ENCODE measurements at places on chromosomes 7 and 10. TPM values are rescaled to one million over a fixed set of nuclear protein-coding genes. Genes with fewer than 3 reads are reported as not detected.

DNA sequence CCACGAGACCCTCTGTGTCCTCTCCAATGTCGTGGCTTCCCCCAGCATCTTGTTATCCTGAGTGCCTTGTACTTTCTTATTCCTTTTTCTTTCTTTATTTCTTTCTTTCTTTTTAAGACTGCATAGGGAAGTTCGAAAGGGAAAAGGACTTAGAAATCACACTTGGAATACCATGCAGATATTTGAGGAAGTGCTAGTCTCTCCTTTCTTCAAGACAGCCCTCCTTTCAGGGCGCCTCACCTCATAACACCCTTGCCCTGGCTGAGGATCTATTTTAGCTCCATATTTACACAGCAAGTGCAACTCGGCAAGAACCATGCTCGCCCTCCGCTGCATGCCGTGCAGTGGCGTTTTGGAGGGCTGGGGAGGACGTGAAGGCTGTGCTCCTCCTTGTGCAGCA is 232.3 kb upstream of the GLI3 start:
- no peak for DNase-seq

- DNase-seq = no peak
Measured at GRCh38 chr7:144069953-144070352, 342 bp downstream of the OR2A25 start.

The IGF2BP3 gene
- total RNA-seq = 183 TPM

DNA sequence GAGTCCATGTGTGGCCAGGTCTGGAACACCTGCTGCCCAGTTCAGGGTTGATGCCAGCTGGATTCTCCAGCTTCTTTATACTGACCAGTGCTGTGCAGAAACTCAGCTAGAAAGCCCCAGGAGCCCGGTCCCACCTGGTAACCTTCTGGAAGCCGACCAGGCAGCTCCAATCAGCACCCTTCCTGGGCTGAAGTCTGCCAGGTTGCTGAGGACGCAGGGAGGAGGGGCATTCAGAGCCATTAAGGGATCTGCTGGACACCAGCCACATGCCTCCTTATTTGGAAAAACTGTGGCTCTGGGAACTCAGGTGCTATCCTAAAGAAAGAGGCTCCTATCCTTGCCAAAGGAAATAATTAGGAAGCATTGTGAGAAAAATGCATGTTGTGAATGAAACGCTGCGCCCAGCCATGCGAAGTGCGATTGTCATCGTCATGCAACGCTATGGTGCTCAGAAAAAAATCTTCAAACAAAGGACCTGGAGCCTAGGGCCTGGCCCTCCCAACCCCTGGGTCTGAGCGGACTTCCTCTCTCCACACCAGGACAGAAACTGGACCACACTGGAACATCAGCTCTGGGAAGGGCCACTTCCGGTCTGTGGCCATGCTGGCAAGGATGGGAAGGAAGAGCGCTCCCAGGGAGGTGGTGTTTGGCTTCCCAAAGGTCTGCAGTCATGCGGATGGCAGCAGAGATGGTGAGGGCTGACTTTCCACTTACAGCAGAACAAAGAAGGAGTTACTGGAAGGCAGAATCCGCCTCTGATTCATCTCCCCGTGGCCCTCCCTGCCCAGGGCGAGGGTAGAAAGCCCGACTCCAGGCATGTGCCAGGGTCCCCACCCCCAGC is 90.1 kb downstream of the FAM53B start:
- no peak for DNase-seq

DNA sequence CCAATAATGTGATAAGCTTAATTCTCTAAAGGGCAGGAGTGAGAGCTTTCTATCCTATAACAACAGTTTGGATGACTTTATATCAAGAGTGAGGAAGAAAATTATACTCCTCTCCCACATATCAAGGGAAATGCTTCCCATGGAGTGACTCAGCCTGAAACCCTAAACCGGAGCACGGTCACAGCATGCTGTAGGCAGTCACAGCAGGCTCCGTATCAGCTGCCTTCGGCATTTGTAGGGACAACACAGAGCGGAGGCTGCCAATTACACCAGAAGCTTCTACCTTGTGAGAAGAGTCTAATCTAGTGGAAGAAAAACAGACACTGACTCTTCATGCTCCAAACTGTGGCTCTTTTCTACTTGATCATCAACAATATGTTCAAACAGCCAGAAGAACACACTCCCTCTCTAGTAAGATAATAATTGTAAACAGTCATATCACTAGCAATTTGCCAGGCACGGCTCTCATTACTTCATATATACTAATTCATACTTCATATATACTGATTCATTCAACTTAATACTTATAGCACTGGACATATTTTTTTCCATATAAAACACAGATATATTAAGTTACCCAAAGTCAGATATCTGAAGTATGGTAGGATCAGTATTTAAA is 65.9 kb downstream of the DGKB start:
- peak; percentile 88 for DNase-seq

The ZNF37A gene
- total RNA-seq = 14.6 TPM

The LRRTM3 gene
- 0.21 TPM for total RNA-seq

GRCh38 chr10:55449981-55450380 is 649.0 kb upstream of the PCDH15 start:
- DNase-seq = no peak

DNA sequence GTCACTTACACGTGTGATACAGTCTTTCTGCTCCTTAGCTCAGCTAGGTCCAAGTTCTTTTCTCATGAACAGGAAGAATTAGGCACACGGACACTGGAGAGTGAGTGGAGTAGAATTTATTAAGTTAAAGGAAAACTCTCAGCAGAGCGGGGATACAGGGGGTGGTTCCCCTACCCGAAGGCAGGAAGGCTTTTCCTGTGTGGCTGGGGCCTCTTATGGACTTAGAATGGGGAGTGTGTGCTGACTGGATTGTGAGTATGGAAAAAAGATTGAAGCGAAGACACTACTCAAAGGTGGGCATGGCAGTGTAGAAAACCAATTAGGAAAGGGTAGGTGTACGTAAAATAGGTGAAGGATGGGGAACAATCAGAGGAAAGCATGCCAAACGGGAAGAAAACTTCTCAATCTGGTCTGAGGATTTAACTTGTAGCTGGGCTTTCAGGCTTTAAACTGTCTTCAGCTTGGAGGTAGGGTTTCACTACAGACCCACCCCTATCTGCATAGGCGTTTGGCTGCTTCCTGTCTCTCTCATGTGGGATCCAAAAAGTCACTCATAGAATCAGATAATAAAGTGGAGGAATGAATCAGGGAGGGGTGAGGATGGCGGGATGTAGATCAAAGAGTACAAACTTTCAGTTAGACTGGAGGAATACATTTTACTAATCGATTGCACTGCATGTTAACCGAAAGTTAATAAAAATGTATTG is 104.2 kb downstream of the ANKRD7 start:
- DNase-seq = peak; percentile 10

- no peak for DNase-seq
Measured at GRCh38 chr7:78329001-78329655, 530.6 kb downstream of the PHTF2 start.

The HTRA1 gene
- 16.1 TPM for total RNA-seq

The ERVW-1 gene
- total RNA-seq = not detected

The CHCHD1 gene
- total RNA-seq = 41.1 TPM

DNA sequence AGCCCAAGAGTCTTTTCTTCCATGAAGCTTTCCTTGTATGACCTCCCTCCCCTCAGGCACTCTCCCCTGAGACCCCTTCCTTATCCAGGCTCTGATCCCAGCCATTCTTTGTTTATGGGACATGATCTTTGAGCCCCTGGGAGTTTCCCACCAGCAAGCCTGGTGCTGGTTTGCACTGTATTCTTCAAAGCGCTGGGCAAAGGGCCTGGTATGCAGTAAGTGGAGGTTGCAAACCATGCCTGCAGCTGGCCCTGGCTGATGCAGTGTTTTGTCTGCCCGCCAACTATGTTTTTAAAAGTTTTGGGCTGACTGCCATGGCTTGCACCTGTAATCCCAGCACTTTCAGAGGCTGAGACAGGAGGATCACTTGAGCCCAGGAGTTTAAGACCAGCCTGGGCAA is 6.8 kb upstream of the NODAL start:
- DNase-seq = no peak

The COL13A1 gene
- total RNA-seq = 7.1 TPM

The INMT gene
- 0.19 TPM for total RNA-seq

DNA sequence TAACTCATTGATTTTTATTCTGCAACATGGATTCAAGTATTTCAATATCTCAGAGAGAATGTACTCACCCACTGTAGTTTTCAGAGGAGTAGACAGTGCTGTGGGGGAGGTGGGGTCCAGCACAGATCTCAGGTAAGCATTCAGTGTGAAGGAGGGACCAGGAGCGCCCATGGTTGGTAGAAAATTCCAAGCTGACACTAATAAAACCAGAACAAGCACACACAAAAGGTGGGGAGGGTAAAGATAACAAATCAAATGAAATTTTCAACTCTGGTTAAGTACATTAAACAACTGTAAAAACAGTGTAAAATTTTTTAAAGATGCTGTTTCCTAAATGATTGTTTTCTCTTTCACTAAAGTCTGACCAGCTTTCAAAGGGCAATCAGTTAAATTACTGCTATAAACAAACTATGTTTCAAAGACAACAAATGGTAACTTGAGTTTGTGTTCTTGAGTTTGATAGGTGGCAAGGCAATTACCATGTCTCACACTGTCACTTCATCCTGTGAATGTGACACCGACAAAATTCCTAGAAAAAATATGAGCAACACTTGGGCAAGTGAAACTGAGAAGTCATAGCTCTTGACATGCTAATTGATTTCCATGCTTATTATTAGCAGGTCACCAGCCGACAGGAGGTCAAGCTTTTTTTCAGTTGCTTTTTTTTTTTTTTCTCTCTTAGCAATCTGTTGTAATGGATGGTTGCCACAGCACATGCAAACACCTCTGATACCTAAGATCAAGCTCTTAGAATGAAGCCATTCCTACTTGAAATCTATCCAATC is 205.8 kb upstream of the SLC26A5 start:
- DNase-seq = peak; percentile 15

GRCh38 chr7:78673272-78673671 is 780.2 kb downstream of the MAGI2 start:
- DNase-seq = no peak

DNA sequence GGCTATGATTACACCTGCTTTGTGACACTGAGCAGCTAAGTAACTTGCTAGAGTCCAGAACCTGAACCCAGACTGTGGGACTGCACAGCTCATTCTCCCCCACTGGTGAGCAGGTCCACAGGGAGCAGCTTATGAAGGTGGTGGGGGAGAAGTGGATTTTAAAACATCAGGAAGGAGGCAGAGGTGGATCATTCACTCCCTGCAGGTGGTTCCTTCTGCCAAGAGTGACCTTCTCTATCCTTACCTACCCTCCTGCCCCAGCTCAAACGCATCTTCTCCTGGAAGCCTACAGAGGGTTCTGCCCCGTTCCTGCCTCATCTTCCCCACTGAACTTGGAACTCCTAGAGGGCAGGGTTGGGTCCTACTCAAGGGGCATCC is 539 bp upstream of the FAM241B start:
- no peak for DNase-seq

The MUC3A gene
- total RNA-seq = 16.3 TPM

GRCh38 chr7:22173685-22174573 is 183.0 kb downstream of the RAPGEF5 start:
- no peak for DNase-seq

All from GM23338 (cell line).